Hypothalamus (tissue), 51 donors: ENCODE measurements at places on chromosomes 12 and 14.
A peak's percentile ranks its signal among the peaks of the same experiment; 100 is the strongest.

DNA sequence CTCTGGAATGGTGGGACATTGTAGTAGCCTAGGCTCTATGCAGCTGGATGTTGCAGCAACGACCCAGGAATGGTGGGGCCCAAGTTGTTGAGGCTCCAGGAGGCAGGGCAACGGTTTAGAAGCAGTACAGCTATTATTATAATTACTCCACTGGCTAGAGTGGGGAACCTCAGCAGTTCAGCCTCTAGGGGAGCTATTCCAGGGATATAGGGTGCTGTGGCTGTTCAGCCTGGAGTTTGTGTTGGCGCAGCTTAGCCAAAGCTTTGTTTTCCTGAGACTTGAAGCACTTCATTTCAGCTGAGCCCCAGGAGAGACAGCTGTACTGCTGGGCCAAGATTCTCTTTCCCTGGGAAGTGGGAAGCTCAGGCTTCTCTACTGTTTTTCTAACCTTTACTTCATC is 1023.0 kb upstream of the ATXN7L3B start:
- DNase-seq = no peak

- no peak for DNase-seq
Observed at GRCh38 chr14:37855871-37856270, 260.4 kb downstream of the TTC6 start.

- DNase-seq = no peak
Observed at GRCh38 chr14:77071938-77072388, 26.1 kb upstream of the CIPC start.

DNA sequence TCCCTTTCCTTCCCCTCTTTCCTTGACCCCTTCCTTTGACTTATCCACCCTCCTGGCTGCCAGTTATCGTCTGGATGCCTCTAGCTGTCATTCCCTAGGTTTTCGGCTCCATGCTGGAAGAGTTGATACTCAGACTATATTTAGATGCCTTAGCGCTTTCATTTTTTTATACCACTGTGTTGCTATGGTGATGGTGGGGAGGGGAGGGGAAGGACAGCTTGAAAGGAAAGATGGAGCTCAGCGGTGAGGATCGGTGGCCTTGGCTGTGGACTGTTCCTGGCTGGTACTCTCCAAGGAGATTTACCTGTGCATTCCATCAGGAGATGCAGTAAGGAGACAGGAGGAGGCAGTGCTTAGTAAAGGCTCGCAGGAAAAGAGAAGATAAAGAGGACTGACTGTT is 108.7 kb downstream of the SLC8A3 start:
- no peak for DNase-seq

- DNase-seq = no peak
Observed at GRCh38 chr14:50340963-50341362, 28.8 kb downstream of the DMAC2L start.

GRCh38 chr14:43359317-43359716 is 1147.8 kb downstream of the FSCB start:
- DNase-seq = no peak

- no peak for DNase-seq
Observed at GRCh38 chr12:45407981-45408728, 192.3 kb downstream of the ANO6 start.

GRCh38 chr12:54001283-54002187 is 1.6 kb downstream of the HOXC9 start:
- no peak for DNase-seq

- DNase-seq = no peak
Observed at GRCh38 chr12:92619026-92619425, 83.8 kb upstream of the PLEKHG7 start.

DNA sequence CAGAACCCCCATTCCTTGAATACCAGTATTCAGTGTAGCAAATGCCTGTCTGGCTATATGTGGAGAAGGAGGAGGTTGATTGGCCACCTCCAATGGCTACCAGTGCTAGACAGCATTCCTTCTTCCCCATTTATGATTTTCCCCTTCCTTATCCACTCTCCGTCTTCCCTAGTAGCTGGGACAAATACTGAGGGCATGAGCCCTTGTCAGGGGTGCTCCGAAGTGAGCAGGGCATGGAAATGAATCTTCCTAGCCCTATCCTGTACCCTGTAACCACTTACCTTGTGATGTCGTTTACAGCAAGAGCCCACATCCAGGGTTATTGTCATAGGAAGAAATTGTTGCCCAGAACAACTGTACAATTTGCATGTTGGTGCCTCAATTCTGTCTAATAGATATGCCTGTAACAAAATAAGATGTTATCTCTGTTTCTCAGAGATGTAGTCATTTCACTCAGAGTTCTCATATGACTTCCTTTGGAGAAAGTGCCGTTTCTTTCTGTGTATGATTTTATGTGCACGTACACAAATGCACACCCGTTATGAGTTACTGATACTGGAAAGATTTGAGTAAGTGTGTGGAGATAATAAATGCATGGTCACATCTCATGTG is 423.7 kb downstream of the EGLN3 start:
- no peak for DNase-seq

- no peak for DNase-seq
Observed at GRCh38 chr12:53171725-53172329, 8.7 kb upstream of the ZNF740 start.

DNA sequence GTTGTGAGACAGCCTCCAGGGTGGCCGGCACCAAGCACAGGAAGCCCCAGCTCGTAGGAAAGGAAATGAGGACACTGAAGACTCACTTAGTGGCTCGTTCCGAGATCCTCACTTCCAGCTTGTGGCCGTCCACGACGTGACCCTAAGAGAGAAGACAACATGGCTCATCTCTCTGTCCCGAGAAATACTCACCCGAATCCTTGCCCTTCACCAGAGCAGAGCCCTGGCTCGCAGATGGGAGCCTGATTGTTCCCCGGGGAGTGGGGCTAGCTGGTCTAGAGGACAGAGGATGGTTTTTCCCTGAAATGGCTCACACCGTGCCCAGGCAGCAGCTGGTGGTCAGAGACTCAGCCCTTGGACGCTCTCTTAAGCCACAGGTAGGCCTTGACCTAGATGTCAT is 47.8 kb downstream of the RBM19 start:
- DNase-seq = no peak

DNA sequence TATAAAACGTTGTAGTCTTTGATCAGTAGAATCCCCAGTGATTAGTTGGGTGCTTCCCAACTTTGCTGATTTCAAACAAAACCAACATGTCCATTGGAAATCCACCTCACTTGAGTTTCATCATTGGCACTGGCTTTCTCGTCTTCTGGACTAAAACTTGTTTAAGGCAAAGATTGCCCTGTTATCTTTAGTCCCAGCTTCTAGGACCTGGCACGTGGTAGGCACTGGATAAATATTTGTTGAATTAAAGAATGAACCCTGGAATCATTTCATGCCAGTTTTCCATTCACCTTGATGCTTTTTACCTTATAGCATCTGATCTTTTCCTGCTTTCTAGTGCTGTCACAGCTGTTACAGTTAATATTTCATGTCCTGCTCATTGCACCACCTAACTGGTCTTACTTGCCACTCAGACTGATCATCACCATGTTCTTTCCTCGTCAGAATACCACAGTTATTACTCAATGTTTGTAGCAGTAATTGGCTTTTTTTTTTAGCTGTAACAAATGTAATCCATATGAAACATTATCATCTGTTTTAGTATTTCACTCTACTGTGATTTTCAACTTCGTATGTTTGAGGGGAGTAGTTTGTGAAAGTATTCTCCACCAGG is 7.3 kb upstream of the C12orf50 start:
- DNase-seq = no peak

DNA sequence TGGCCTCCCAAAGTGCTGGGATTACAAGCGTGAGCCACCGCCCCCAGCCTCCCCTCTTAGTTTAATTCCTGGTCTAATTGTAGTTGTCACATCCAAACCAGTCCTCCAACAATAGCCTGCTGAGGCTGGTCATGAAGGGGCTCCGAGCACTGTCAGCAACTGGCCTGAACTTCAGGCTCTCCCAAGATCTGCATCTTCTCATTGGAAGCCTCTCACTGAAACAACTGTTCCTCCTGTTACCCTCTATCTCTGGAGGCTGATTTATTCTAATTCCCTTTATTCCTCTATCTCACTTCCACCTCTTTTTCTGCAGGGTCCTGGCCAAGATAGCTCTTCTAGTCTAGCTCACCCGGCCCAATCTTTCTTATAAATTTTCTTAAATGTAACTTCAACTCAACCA is 89.4 kb downstream of the DUSP16 start:
- no peak for DNase-seq

DNA sequence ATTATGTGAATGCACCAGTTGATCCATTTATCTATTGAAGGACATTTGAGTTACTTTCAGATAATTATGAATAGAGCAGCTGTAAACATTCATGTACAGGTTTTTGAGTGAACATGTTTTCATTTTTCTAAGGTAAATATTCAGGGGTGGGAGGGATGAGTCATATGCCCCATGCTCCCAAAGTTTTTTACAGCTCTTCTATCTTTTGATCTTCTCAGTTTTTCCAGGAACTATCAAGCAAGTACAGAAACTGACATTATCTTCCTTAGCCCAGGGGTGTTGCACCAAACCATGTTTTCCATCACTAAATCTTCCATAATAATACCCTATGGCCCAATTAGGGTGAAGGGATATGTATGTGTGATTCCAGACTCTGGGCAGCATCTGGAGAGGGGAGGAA is 384.5 kb downstream of the EMP1 start:
- no peak for DNase-seq

DNA sequence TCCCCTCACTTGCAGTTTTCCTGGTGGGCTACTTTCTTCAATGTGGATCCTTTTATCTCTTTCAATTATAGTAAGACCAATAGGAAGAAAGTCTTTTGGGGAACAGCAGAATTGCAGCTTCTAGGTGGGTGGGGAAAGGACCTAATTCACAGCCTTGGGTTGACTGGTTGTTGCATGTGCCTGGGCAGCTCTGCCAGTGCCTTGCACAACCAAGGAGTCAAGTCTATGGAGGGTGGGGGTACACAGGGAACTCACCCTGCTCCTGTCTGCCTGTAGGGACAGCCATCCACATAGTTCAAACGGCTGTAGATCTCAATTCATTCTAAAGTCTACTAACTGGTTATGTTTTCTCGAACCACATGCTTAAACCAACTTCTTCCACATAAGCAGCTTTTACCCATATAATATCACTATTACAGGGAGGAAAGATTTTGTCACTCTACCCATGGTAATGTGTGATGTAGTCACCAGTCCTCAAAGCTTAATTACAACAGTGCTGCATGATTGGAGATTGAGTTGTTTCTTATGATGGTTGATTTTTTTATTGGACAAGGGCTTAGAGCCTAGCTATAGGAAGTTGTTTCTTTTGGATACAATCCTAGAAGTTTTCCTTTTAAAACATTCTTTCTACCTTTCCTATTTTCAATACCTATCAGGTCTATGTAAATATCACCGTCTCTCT is 117.7 kb upstream of the FRMD6 start:
- DNase-seq = no peak

DNA sequence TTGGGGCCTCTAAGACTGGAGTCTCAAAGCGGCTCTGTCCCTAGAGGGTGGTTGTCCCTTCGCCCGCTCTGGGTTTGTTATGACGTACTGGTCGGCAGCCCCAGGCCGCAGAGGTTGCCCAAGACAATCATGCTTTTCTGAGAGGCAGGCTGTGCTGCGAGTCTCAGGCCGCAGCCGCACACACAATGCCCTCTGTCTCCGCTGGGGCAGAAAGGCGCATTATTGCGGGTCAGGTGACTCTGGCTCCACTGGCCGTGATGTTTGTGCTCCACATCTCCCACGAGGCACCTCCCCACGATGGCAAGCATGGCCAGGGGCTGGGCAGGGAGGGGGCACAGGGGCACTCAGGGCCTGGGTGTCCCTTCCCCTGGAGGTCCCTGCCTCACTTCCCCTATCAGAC is 21.0 kb upstream of the PLEKHG3 start:
- peak; percentile 27 for DNase-seq

- DNase-seq = no peak
Observed at GRCh38 chr12:117540011-117540410, 178.6 kb upstream of the NOS1 start.

GRCh38 chr12:131852551-131853299 is 24.5 kb downstream of the MMP17 start:
- DNase-seq = no peak

DNA sequence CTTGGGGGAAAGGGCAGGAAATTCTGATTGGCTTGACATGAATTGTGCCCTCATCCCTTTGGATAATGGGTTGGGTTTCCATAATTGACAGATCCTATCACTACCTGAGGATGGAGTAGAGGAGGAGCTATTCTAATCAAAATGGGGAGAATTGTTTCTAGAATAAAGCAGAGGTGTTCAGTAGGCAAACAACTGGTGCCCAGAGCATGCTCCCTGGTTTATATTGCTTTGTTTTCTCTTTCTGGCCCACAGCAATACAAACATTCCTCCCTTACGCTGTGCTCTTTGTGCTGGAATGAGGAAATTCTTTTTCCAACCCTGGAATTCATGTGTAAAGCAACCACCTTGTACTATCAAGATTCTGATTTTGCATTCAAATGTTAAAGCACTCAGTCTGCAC is 147.4 kb downstream of the RASSF9 start:
- no peak for DNase-seq

- DNase-seq = no peak
Observed at GRCh38 chr14:24991821-24992220, 58.1 kb downstream of the STXBP6 start.

- DNase-seq = no peak
Observed at GRCh38 chr12:74537126-74537706, 419 bp upstream of the ATXN7L3B start.

- DNase-seq = no peak
Observed at GRCh38 chr12:76069339-76069738, 15.1 kb downstream of the NAP1L1 start.

DNA sequence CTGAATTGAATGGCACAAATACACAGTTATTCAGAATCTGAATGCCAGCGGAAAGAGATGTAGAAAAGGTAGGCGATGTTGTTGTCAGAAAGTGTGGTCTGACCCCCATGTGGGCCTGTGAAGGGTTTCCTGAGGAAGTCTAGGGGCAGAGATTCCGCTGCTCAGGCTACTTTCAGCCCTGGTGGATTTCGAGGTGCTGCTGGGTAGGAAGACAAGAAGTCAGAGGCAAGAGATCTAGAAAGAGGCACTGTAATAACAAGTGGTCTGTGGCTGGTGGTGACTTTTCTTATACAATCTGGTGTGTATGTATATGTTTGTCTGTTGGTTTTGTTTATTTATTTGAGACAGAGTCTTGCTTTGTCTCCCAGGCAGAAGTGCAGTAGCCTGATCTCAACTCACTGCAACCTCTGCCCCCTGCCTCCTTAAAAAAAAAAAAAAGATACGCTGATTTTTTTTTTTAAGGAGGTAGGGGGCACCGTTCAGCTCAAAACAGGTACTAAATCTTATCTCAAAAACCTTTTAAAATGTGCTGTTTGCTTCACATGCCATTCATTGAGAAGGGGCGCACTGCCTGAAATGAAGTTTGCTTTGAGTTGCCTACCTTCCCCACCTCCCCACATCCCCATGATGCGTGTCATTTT is 27.1 kb upstream of the MANSC4 start:
- no peak for DNase-seq

DNA sequence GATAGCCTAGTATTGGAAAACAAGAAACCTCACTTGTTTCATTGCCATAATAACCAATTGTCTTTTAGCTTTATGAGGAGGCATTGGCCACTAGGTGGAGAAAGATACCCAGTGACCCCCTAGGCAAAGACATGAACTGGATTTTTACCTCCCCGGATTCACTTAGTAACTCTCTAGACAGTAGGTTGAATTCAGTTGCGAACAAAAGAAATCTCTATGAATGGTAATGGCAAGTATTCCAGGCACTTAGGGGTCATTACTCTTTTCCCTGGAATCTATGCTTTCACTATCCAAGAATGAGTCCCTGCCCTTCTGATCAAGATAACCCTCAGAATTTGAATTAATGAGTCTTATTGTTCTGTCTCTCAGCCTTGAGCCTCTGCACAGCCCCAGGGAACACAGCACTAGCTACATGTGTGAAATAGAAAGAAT is 29.5 kb upstream of the RHOJ start:
- DNase-seq = no peak
